ENCODE measurements at places on chromosomes 4 and X. TPM values are rescaled to one million over a fixed set of nuclear protein-coding genes. Genes with fewer than 3 reads are reported as not detected.

PSAPL1 gene
- polyA plus RNA-seq, result not detected

ARAP2 gene
- 44.2 TPM for polyA plus RNA-seq

TIGD4 gene
- 0.29 TPM for polyA plus RNA-seq

AMTN gene
- polyA plus RNA-seq, result not detected

TREX2 gene
- 0.77 TPM for polyA plus RNA-seq

STK32B gene
- not detected for polyA plus RNA-seq

CTAG2 gene
- not detected for polyA plus RNA-seq

ADH1B gene
- polyA plus RNA-seq, result not detected

TNMD gene
- polyA plus RNA-seq, result not detected

STBD1 gene
- 1.8 TPM for polyA plus RNA-seq

EGF gene
- polyA plus RNA-seq, result not detected

IL21 gene
- not detected for polyA plus RNA-seq

SMIM10L2A gene
- 0.10 TPM for polyA plus RNA-seq

WDR17 gene
- polyA plus RNA-seq, result not detected

PASD1 gene
- not detected for polyA plus RNA-seq

TBC1D25 gene
- polyA plus RNA-seq, result 21.5 TPM

TMPRSS11E gene
- not detected for polyA plus RNA-seq

SPANXN3 gene
- not detected for polyA plus RNA-seq

STPG2 gene
- polyA plus RNA-seq, result not detected

TMEM47 gene
- polyA plus RNA-seq, result not detected

UGT2A1 gene
- not detected for polyA plus RNA-seq

YY2 gene
- polyA plus RNA-seq, result 0.59 TPM

CCNA2 gene
- 0.28 TPM for polyA plus RNA-seq

VCX3B gene
- polyA plus RNA-seq, result not detected

PAGE4 gene
- not detected for polyA plus RNA-seq

HTN3 gene
- polyA plus RNA-seq, result not detected

CYBB gene
- polyA plus RNA-seq, result not detected

RGN gene
- not detected for polyA plus RNA-seq

BBS12 gene
- 1.8 TPM for polyA plus RNA-seq

GAGE1 gene
- polyA plus RNA-seq, result not detected

RGS12 gene
- polyA plus RNA-seq, result 3.0 TPM

All from CD8-positive, alpha-beta memory T cell (primary cell).